Panc1 (cell line): ENCODE measurements at places on chromosomes 13 and 19. TPM values are rescaled to one million over a fixed set of nuclear protein-coding genes. Genes with fewer than 3 reads are reported as not detected.

Gene GARIN5A
- total RNA-seq, result 2.0 TPM

GRCh38 chr19:4455719-4456475, 1.7 kb downstream of the UBXN6 start:
- H3K4me1 ChIP-seq, result no peaks in the 10 kb centered on the region
- H3K36me3 ChIP-seq, result no peaks in the 10 kb centered on the region
- H3K27ac ChIP-seq, result no peak overlapping the region
- no peaks in the 10 kb centered on the region for H3K27me3 ChIP-seq

Gene PRTN3
- total RNA-seq, result 1.5 TPM

Gene PGLYRP1
- not detected for total RNA-seq

- H3K27ac ChIP-seq, result no peak overlapping the region
- peaks cover 2% of the 10 kb centered on the region; the same call in 1 of the 2 replicates for H3K27me3 ChIP-seq
- no peaks in the 10 kb centered on the region for H3K4me1 ChIP-seq
- DNase-seq, result no peak
Measured at GRCh38 chr13:100811024-100811865, 136.7 kb upstream of the TMTC4 start.

- no peak for DNase-seq
- H3K27me3 ChIP-seq, result no peaks in the 10 kb centered on the region
- peaks cover 7% of the 10 kb centered on the region for H3K4me1 ChIP-seq
- H3K27ac ChIP-seq, result no peak overlapping the region
- no peaks in the 10 kb centered on the region for H3K36me3 ChIP-seq
Measured at GRCh38 chr19:47663435-47663910, 49.7 kb upstream of the EHD2 start.

GRCh38 chr19:3916033-3916432, 16.8 kb upstream of the NMRK2 start:
- no peak for DNase-seq
- no peak overlapping the region for H3K4me3 ChIP-seq
- H3K4me1 ChIP-seq, result no peaks in the 10 kb centered on the region
- no peaks in the 10 kb centered on the region for H3K27me3 ChIP-seq

DNA sequence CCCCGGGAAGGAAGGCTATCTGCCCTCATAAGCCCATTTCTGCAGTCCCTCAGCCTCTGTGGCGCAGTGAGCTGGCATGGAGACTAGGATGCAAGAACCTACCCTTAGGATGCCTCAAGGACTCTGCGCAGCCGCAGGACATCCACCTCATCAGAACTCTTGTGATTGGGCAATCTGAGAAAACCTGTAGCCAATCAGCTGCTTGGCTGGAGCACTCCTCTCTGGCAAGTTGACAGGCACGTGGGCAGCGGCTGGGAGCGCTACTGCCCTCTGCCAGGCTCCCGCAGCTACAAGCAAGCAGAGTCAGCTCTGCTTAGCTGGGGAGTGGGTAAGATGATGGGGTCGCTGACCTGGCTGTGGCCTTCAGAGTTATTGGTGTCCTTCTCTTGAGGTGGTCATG, 1.5 kb upstream of the ECSIT start:
- H3K27ac ChIP-seq, result no peak overlapping the region
- no peaks in the 10 kb centered on the region; the same call in 1 of the 2 replicates for H3K36me3 ChIP-seq
- peak; percentile 28 for DNase-seq
- H3K4me1 ChIP-seq, result peaks cover 5% of the 10 kb centered on the region
- H3K4me3 ChIP-seq, result no peak overlapping the region

Gene MAMSTR
- total RNA-seq, result 3.3 TPM

- no peaks in the 10 kb centered on the region for H3K27me3 ChIP-seq
- no peak overlapping the region for H3K4me3 ChIP-seq
Measured at GRCh38 chr19:50968716-50969412, 527 bp downstream of the KLK6 start.

GRCh38 chr13:59494560-59494970, 669.2 kb downstream of the DIAPH3 start:
- H3K4me1 ChIP-seq, result no peaks in the 10 kb centered on the region
- H3K36me3 ChIP-seq, result no peaks in the 10 kb centered on the region
- H3K27me3 ChIP-seq, result no peaks in the 10 kb centered on the region; the same call in 1 of the 2 replicates

- H3K4me3 ChIP-seq, result no peak overlapping the region
- H3K36me3 ChIP-seq, result no peaks in the 10 kb centered on the region; the same call in 1 of the 2 replicates
- no peak overlapping the region for H3K27ac ChIP-seq
Measured at GRCh38 chr13:60169239-60170031, 5.7 kb upstream of the DIAPH3 start.

DNA sequence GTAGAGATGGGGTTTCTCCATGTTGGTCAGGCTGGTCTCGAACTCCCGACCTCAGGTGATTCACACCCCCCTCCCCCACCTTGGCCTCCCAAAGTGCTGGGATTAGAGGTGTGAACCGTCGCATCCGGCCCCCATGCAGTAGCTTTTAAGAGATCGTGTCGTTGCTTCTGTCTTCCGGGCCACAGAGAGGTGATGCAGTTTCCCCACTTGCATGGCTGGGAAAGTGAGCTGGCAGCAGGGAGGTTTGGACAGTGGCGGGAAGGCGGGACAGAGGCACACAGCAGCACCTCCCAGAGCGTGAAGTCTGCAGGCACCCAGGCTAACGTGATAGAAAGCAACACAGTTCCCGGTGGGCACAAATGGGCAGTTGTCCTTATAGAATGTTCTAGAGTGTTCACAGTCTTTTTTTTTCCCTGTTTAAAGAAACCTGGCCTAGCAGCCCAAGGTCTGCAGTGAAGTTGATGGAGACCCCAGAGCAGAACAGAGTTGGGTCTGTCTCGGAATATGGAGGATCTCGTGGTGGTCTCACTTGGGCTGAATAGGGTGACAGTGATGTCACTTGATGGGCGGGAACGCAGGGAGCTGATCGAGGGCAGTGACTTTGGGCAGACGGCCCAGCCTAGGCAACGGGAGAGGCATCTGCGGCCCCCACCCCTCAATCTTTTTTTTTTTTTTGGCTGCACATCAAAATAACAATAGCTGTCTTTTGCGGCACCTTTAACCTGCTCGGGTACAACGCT, 4.9 kb downstream of the UHRF1 start:
- no peaks in the 10 kb centered on the region for H3K27me3 ChIP-seq
- peaks cover 3% of the 10 kb centered on the region for H3K36me3 ChIP-seq

DNA sequence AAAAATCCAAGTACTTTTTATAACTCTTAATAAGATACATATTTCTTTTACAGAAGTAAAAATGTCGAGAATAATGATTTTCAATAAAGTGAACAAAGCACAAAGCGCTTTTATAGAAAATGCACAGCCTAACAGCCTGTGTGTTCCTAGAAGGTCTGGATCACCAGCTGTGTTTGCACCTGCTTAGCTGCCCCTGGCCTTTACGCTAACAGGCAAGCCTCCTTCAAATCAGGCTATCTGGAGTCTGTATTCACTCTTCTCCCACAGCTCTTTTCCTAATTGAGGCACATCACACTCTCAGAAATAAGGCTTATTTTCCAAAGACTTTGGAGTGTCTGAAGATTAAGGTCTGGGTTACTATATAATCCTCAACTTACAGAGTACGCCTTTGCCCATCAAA, 183.1 kb downstream of the LHFPL6 start:
- H3K36me3 ChIP-seq, result no peaks in the 10 kb centered on the region
- no peak overlapping the region for H3K27ac ChIP-seq
- H3K27me3 ChIP-seq, result no peaks in the 10 kb centered on the region
- H3K4me3 ChIP-seq, result no peak overlapping the region
- DNase-seq, result no peak

Gene FCAR
- total RNA-seq, result not detected

- DNase-seq, result no peak
- no peaks in the 10 kb centered on the region for H3K27me3 ChIP-seq
- no peak overlapping the region for H3K27ac ChIP-seq
- H3K4me1 ChIP-seq, result no peaks in the 10 kb centered on the region
- H3K36me3 ChIP-seq, result no peaks in the 10 kb centered on the region
Measured at GRCh38 chr19:53357821-53358581, 7.5 kb upstream of the ZNF525 start.

DNA sequence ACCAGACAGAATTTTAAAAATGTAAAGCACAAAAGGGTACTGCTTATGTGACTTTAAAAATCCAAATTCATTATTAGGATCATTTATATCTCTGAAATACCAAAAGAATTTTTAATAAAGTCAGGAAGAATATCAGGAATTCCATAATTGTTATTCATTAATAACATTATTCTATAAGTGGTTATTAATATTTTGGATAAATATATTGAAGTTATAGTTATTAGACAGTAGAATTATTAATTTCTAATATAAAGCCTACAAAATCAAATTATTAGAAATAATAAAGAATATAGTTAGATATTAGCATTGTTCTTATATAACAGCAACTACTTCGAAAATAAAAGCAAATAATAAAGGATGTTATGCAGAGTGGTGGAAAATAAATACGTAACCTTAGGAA, 105.8 kb downstream of the GPC5 start:
- H3K27ac ChIP-seq, result no peak overlapping the region
- no peaks in the 10 kb centered on the region for H3K36me3 ChIP-seq
- no peak overlapping the region for H3K4me3 ChIP-seq
- no peaks in the 10 kb centered on the region for H3K27me3 ChIP-seq

Gene SKA3
- total RNA-seq, result 15.1 TPM

DNA sequence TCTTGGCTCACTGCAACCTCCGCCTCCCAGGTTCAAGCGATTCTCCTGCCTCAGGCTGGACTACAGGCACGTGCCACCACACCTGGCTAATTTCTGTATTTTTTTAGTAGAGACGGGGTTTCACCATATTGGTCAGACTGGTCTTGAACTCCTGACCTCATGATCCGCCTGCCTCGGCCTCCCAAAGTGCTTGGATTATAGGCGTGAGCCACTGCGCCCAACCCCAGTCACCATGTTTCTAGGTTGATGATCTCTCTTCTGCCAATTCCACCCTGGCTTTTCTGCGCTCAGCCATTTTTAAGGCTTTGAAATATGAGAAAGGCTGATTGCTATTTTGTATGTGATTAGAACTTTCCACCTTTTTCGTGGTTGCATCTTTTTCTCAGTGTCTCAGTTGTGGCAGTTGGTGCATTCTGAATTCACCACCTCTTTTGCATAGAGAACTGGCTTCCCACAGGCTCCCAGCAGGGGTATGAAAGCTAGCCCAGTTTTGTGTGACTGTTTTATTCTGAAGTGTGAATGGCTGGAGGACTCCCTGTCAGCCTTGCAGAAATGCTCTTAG, 15.5 kb downstream of the CEACAM1 start:
- H3K4me1 ChIP-seq, result no peaks in the 10 kb centered on the region
- H3K27ac ChIP-seq, result no peak overlapping the region
- no peaks in the 10 kb centered on the region for H3K27me3 ChIP-seq
- H3K4me3 ChIP-seq, result no peak overlapping the region
- no peak for DNase-seq
- H3K36me3 ChIP-seq, result no peaks in the 10 kb centered on the region

- DNase-seq, result no peak
- peak overlapping the region; percentile 89 for H3K4me3 ChIP-seq
- H3K27ac ChIP-seq, result peak overlapping the region; percentile 93
Measured at GRCh38 chr19:53102756-53103233, 427 bp downstream of the ZNF160 start.

DNA sequence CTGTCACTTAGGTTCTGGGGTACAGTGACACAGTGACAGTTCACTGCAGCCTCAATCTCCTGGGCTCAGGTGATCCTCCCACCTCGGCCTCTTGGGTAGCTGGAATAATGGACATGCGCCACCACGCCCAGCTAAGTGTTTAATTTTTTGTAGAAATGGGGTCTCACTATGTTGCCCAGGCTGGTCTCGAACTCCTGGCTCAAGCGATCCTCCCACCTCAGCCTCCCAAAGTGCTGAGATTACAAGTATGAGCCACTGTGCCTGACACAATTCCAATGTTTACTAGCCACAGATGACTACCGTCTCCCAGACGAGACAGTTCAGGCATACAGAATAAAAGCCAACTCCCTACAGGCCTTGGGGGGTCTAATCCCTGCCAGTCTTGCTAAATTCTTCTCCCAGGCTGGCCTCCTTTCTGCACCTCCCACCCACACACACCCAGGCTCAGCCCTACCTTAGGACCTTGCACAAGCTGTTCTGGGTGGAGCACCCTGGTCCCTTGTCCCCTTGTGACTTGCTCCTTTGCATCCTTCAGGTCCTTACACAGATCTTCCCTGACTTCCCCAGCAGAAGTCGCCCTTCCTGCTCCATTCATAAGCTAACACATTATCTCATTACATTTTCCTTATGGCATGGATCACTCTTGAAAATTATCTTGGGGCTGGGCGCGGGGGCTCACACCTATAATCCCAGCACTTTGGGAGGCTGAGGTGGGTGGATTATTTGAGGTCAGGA, 106.4 kb downstream of the INSR start:
- no peaks in the 10 kb centered on the region for H3K27me3 ChIP-seq
- no peaks in the 10 kb centered on the region for H3K4me1 ChIP-seq
- no peaks in the 10 kb centered on the region for H3K36me3 ChIP-seq

Gene KEAP1
- 102 TPM for total RNA-seq

- no peaks in the 10 kb centered on the region for H3K4me1 ChIP-seq
- H3K27me3 ChIP-seq, result no peaks in the 10 kb centered on the region
- no peak overlapping the region for H3K27ac ChIP-seq
- H3K4me3 ChIP-seq, result no peak overlapping the region
Measured at GRCh38 chr13:32044446-32044845, 12.9 kb downstream of the FRY start.

- no peaks in the 10 kb centered on the region for H3K36me3 ChIP-seq
- H3K27me3 ChIP-seq, result no peaks in the 10 kb centered on the region
- no peak for DNase-seq
- H3K4me3 ChIP-seq, result no peak overlapping the region
- H3K4me1 ChIP-seq, result no peaks in the 10 kb centered on the region
Measured at GRCh38 chr13:22740264-22740663, 440.5 kb upstream of the SGCG start.

DNA sequence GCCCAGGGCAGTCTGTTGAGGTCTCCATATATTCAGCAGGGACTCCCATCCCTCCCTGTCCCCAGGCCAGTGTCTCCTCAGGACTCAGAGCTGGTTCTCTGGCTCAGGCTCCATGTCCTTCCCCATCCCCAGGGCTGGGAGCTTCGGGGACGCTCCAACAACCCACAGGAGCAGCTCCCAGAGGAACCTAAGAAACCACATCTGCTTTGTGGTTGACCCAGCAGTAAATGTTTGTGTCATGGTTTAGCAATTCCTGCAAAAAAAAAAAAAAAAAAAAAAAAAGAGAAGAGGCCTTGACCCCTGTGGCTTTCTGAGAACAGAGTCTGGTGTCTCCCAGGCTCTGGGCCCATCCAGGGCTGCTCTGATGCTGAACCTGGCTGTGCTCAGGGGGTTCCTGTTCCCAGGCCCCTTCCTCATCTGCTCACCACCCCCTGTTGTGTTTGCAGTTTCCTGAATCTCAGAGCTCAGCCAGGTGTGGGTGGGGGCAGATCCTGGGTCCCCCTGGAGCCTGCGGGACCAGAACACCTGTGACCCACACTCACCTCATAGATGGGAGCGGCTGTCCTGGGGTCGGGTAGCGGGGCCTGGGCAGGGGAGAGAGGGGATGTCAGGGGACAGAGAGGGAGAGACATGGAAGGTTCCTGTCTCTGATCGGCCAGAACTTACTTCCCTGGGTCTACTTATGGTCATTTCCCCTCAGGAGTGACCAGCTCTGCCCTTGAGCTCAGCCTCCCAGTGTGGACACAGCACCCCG, 25.2 kb upstream of the CEACAM1 start:
- no peak overlapping the region for H3K27ac ChIP-seq
- no peaks in the 10 kb centered on the region for H3K4me1 ChIP-seq
- H3K27me3 ChIP-seq, result no peaks in the 10 kb centered on the region
- DNase-seq, result no peak
- H3K4me3 ChIP-seq, result no peak overlapping the region

Gene INTS6
- total RNA-seq, result 33.2 TPM

GRCh38 chr13:110444226-110444653, 117.3 kb downstream of the RAB20 start:
- DNase-seq, result no peak
- H3K27ac ChIP-seq, result no peak overlapping the region
- H3K4me3 ChIP-seq, result no peak overlapping the region
- H3K27me3 ChIP-seq, result no peaks in the 10 kb centered on the region
- no peaks in the 10 kb centered on the region for H3K36me3 ChIP-seq

GRCh38 chr19:8307400-8307964, 676 bp downstream of the CD320 start:
- no peak for DNase-seq
- H3K4me1 ChIP-seq, result peaks cover 11% of the 10 kb centered on the region
- peak overlapping the region; percentile 51 for H3K4me3 ChIP-seq
- H3K36me3 ChIP-seq, result no peaks in the 10 kb centered on the region; the same call in 1 of the 2 replicates
- H3K27me3 ChIP-seq, result no peaks in the 10 kb centered on the region
